ENCODE measurements at places on chromosomes 13 and 19.

DNA sequence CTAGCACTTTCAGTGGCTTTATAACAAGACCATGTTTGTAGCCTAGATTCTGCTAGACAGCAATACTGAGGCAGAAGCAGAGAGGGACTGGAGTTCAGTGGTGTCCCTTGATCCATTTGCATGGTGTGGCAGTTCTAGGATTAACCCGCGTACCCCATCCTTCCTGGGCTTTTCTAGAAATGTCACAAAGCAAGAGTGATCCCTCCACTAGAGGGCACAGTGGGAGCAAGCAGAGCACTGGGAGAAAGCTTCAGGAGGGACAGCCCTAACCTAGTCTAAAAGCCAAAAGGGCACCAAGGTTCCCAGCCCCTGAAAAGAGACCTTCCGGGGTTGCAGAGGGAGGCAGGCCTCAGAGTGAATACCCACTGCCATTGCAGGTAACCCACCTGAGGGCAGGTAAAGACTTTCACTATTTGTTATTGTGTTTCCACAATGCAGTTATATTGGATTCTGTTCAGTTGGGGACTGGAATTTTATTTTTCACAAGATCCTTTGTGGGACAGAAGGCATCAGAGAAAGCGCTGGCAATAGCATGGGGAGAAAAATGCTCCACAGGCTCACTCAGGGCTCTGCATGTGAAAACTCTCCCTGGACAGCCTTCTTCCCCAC, 170.6 kb downstream of the FLT1 start:
- no peak for DNase-seq

DNA sequence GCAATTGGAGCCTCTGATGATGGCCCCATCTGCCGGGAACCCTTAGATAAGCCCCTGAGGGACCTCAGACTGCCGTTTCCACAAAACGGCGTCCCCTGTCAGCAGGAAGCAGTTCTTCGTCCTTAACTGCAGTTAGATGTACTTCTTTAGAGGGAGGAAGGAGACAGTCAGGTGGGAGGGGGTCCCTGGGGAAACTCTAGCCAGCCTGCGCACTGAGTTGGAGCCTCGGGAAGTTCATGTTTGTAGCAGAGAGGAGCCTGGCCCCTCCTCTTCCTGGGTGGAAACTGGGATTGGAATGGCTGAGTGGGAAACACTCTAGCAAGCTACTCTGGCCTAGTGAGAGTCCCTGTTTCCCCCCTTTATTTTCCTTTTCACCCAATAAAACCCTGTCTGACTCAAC, 612.4 kb downstream of the PCDH9 start:
- no peak for DNase-seq

DNA sequence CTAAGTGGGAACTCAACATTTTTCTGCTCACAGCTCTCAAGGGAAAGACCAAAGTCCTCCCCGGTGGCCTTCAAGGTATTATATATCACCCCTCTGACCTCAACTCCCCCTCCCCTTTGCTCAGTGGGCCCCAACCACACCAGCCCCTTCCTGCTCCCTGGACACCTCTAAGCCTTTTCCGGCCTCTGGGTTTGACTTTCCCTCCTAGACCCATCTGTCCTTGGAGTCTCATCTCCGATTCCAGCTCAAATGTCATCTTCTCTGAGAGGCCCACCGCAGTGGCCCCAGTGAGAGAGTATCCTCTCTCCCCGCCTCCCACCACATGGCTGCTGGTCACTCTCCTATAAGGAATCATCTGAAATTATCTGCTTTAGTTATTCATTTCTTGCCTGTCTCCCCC, 941 bp upstream of the UHRF1 start:
- no peak for DNase-seq

GRCh38 chr19:47729799-47730520, 15.4 kb upstream of the NOP53 start:
- DNase-seq = no peak

DNA sequence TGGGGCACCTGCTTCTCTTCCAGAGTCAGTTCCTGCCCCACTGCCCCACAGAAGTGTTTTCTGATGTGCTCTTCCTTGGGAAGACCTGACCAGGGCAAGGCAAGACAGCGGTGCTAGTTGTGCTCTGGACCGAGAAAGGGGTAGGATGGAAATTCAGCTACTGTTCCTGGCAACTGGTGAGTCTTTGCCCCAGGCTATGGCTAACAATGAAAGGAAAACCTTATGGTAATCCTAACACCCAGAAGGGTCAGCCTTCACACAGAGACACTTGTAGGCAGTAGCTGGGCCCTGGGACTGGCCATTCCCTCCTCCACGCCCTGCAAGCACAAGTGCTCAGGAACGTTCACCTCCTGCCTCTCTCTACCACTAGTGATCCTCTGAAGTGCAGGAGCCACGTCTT, 9.6 kb upstream of the CYSLTR2 start:
- DNase-seq = no peak

GRCh38 chr13:19573120-19573716, 11.9 kb upstream of the TPTE2 start:
- DNase-seq = no peak

- no peak for DNase-seq
These were observed 17.6 kb downstream of the SPINT2 start for GRCh38 chr19:38281811-38282566.

GRCh38 chr13:33016414-33017322, at the start of gene KL:
Gene KL, plus strand, starts transcription at chr13:33016423. Its CDS starts 18 bp downstream, at chr13:33016441.
- no peak for DNase-seq

GRCh38 chr13:94710881-94711560, 1.3 kb downstream of the SOX21 start:
- no peak for DNase-seq

DNA sequence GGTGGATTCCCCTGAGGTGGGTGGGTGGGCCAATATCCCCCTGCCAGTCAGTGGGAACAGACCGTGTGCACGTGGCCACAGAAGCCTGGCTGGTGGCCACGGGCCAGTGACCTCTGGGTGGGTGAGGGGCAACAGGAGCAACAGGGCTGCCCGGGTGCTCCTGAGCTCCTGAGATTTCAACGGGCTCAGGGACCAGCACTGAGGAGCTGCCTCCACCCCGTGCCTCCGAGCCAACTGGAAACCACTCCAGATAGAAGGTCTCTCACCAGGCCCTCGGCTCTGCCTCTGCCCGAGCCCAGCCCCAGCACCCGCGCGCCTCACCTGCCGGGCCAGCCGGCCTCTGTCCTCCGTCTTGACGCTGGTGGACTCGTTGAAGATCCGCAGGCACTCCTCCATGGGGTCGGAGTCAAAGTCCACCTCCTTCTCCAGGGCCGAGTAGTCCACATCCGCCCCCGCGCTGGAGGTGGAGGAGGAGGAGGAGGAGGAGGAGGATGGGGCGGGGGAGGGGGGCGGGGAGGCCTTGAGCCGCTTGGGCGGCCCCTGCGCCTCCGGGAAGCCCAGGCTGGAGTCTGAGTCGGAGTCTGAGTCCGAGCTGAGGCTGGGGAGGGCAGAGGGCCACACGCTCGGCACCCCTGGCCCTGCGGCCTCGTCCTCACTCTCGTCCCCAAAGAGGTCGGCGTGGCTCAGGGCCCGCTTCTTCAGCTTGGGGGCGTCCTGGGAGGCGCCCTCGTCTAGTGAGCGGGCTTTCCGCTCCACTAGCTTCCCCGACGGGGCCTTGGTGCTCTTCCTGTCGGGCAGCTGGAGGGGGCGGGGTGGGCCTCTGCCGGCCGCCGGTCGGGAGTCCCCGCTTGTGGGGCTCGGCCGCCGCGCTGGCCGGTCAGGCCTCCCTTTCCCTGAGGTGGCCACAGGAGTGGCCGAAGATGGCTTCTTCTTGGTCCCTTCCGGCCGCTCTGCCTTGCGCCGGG, 14.8 kb upstream of the ATP8B3 start:
- DNase-seq = no peak

GRCh38 chr13:61215116-61215515, 200.5 kb downstream of the PCDH20 start:
- no peak for DNase-seq

- DNase-seq = peak; percentile 52
These were observed 40.9 kb upstream of the UFM1 start for GRCh38 chr13:38308736-38309135.

DNA sequence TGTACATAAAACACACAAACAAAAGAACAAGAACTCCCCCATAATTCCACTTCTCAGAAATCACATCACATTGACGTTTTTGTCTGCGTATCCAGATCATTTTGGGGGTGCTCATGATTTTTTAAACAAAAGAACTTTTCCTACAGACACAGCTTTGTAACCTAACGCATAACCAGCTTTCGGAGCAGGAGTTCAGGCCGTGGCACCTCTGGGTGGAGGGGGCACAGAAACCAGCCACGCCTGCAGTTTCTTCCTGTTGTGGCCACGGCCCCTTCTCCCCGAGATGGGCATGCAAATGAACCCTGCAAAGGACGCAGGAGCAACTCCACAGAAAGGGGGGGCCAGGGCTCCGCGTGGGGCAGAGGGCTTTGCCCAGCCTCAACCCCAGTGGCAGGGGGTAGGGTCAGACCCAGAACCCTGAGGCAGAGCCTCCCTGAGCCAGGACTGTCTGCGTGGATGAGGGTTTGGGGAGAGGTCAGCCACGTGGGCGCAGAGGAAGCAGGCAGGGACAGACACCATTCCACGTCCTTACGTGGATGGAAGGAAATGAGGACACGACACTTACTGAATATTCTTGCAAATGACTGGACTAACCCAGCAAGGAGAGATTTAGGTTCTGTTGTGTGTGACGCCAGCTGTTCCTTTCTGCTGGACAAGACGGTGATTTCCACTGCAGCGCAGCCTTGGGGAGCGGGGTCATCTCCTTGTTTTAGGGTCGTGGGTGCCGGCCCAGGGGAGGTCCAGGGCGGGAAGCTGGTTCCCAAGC, 64.4 kb downstream of the RASA3 start:
- no peak for DNase-seq

DNA sequence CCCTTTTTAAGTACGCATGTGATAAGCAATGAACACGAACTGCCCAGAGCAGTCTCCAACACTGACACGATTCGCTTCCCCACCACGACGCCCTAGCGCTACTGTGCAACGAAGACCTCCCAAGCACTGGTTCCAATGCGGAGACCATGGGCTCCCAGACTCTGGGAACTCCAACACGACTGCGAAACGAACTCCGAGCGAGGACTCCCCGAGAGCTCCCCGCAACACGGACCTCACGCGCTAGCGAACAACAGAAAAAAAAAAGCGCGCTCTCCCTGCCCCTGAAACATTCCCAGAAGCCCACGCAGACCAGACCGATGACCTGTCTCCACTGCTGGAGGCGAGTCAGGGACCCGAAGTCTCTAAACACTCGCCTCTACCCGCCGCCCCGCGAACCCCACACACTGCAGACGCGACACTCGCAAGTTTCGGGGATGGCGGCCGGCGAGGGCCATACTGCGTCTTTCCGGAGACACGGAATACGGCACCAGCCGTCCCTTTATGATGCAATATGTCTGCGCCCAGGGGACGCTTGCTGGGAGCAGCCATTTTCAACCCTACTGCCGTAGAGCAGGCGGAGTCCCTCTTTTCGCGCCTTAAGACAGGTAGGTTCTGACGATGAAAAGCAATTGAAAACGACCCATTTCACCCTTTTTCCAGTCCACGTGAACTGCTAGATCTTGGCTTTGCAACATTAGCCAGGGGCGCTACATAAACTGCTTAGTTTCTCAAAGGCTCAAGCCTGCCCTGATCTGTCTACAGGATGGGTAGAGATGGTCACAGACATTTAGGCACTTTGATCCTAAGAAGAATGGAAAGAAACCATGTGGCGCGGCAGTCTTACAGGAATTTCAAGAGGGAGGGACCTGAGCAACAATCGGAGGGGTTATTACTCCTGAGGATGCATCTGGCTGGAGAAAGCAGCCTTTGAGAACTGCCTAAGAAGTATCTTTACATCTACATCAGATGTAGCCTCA, at the start of gene ZNF577:
TSS of gene ZNF577 (minus strand) at position 430 of the 977 bp plus-strand sequence. CDS start 7,569 bp downstream, outside the sequence.
- DNase-seq = peak; percentile 70

DNA sequence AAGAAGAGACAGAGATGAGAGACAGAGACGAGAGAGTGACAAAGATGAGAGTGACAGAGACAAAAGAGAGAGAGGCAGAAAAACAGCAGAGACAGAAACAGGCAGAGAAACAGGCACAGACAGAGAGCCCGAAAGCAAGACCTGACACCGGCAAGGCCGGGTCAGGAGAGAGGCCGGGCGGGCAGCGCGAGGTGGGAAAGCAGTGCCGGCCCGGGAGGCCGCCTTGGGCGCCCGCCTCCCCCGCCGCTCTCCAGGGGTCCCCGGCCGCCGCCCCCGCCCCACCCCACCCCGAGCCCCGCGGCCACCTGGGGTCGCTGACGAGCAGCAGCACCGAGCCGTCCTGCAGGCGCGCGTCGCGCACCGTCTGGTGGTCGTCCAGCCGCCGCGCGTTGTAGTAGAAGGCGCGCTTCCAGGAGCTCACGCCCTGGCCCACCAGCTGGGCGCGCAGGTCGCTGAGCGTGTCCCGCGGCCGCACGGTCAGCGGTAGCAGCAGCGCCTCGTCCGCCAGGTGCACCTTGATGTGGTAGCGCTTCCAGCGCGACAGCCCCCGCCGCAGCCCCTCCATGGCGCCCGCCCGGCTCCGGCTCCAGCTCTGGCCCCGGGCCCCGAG, at the start of gene TINCR:
TSS of gene TINCR (minus strand) at position 594 of the 610 bp plus-strand sequence.
- no peak for DNase-seq

- DNase-seq = no peak
These were observed 1.4 kb downstream of the UHRF1 start for GRCh38 chr19:4910594-4911281.

DNA sequence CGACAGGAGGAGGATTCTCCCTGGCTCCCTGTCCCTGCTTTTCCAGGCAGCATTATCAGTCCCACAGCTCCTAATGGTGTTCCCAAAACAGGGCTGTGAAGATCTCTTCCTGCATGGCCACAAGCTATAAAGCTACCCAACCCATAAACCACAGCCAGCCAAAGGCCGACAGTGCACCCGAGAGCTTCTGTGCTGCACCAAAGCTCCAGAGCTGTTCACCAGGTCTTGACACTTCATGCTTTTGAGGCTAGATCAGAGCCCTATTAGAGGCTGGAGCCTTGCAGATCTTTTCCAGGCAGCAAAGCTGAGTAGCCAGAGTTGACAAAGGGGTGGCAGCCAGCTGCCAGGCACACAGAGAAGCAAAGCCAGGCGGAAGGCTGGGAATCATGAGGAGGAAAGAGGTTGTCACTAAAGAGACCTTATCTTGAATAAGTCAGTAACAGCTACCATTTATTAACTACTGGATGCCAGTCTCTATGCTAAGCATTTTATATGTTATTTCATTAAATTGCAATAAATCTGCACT, 180.4 kb downstream of the KATNAL1 start:
- DNase-seq = peak; percentile 50

GRCh38 chr19:10768936-10769335, 51.1 kb downstream of the DNM2 start:
- DNase-seq = no peak

DNA sequence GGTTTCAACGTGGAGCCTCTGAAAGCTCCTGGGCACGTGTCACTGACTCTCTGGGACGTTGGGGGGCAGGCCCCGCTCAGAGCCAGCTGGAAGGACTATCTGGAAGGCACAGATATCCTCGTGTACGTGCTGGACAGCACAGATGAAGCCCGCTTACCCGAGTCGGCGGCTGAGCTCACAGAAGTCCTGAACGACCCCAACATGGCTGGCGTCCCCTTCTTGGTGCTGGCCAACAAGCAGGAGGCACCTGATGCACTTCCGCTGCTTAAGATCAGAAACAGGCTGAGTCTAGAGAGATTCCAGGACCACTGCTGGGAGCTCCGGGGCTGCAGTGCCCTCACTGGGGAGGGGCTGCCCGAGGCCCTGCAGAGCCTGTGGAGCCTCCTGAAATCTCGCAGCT, 2.3 kb downstream of the ARL11 start:
- DNase-seq = no peak

Data from AG09309 (cell line).